Suprapubic skin (tissue), 4 donors: ENCODE measurements at places on chromosomes 2 and 18.

DNA sequence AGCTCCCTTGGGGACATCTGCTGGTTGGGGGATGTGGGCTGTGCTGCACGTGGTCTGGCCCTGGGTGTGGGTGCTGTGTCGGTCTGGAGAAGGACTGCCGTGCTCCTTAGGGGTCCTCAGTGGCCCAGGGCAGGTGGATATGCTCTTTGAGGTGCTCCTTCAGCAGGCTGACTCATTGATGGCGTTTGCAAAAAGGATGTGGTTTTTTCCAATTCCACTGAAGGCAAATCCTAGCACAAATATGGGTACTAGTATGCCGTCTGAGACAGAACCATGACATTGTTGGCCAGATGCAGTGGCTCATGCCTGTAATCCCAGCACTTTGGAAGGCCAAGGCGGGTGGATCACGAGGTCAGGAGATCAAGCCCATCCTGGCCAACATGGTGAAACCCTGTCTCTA is 3.3 kb downstream of the PPP1R7 start:
- DNase-seq, result no peak

DNA sequence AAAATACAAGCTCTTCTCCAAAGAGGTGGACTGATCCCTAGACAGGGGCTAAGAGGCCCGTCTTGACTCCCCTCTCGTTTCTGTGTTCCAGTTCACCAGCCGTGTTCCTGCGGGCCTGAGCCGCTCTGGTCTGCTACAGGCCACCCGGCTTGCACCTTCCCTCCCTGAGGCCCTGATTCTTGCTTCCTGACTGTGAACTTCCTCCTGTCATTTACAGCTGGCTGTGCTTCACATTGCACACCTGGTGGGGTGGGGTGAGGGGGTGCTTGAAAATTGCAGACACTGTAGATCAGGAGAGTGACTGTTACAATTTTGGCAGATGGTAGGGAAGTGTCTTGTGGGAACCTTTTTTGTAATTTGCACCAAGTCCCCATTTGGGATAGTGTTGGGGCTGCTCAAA is 64.4 kb downstream of the TSN start:
- no peak for DNase-seq

DNA sequence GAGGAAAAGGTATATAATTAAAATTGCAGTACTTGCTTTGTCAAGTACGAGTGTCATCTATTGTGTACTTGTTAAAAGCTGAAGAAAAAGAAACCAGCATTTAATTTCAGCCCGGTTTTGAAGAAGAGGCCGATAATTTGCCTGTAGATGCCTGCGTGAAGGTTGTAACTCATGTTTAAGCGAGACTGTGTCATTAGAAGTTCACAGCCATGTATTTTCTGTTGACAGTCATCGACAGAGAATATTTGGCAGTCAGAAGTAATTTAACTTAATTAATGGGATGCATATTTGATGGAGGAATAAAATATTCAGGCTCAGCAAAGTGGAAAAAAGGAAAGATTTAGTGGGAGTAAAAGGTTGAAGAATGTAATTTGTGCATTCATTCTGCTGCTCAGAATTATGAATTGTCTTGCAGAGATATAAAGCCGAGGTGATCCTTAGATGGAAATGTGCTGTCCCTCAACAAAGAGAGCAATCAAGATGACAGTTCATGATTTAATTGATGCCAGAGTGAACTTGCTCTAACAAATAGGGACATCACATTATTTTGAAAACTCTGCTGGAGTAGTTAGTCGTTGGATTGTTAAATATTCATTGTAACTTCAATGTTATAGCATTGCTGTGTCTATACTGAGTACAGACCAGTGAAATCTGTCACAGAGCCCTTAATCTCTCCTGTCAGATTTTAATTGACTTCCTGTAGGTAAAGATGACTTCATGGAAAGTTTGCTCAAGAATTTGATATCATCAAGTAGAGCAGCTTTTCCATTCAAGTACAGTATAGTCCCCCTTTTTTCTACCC is 53.9 kb downstream of the ZNF407 start:
- DNase-seq, result no peak

DNA sequence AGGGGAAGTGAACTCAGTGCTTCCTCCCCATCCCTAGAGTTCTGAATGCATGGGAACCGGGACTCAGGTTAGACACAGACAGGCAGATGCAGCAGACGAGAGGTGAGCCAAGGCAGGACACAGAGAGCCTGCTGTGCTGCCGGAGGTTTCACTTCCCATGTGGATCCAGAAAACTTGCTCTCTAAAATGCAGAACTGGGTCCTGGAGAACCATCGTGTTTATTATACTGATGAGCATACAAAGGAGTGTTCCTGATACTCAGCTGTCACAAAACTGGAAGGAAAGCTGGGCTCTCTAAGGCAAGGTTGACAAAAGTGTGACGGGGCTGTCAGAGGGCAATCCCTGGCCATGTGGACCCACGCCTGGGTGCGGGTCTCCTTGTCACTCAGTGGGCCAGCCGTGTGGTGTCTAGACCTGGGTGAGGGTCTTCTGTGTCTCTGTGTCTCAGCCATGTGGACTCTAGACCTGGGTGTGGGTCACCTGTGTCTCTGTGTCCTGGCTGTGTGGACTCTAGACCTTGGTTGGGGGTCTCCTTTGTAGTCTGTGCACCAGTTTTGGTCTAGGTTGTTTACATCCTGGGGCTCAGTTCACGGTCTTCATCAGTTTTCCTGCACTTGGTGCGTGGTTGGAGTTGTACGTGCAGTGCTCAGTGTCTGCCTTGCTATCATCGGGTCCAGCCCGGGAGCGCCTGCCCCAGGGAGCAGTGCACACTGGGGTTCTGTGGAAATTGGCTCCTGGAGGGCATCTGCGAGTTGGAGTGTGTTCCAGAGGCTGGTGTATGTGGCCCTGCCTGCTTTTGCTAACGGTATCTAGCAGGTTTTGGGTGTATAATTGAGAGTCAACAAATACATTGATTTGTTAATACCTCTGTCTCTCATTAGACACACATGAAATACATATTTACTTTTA is 141.1 kb downstream of the ATP9B start:
- DNase-seq, result no peak

- DNase-seq, result no peak
Observed at GRCh38 chr2:1702186-1702565, 42.1 kb downstream of the PXDN start.

- no peak for DNase-seq
Observed at GRCh38 chr2:161243312-161243711, 64.9 kb upstream of the PSMD14 start.

GRCh38 chr2:233440714-233441113 is 86.4 kb downstream of the DGKD start:
- no peak for DNase-seq

- DNase-seq, result no peak
Observed at GRCh38 chr2:64704996-64705395, 51.3 kb upstream of the SERTAD2 start.

- no peak for DNase-seq
Observed at GRCh38 chr2:15385184-15385583, 175.9 kb downstream of the NBAS start.

DNA sequence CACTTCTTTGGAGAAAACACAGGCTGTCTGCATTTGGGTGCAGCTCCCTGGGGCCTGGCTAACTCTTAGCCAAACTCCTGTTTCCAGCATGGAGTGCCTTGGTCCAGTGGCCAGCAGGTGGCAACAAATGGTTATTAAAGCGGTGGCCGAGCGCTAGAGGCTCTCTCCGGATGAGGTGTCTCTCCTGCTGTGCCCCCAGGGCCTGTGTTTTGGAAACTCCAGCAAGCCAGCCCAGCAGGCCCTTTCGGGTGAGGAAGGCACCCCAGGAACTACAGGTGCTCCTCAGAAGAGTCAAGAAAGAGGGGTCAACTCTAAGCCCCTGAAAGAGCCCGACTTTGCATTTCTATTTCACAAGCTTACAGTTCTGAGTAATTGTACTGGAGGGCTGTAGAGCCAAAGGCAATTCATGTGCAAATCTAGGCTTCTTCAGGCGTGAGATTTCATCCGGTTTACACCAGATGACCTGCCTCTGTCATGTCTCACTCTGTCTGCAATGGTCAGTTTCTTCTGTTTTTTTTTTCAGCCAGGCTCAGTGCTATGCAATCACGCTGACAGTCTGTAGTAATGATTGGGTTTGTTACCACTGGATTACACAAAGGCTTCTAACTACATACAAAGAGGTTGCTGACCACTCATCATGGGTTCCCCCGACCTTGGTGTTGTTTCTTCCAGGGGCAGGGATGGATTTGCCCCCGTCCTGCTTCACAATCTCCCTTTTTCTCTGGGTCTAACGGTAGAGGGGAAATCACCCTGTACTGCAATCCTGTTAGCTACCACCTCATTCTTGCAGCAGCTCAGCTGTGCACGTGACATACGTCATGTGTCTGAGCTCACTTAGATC is 7.6 kb upstream of the CHRNA1 start:
- no peak for DNase-seq

- DNase-seq, result no peak
Observed at GRCh38 chr2:67566285-67566684, 169.2 kb downstream of the ETAA1 start.

DNA sequence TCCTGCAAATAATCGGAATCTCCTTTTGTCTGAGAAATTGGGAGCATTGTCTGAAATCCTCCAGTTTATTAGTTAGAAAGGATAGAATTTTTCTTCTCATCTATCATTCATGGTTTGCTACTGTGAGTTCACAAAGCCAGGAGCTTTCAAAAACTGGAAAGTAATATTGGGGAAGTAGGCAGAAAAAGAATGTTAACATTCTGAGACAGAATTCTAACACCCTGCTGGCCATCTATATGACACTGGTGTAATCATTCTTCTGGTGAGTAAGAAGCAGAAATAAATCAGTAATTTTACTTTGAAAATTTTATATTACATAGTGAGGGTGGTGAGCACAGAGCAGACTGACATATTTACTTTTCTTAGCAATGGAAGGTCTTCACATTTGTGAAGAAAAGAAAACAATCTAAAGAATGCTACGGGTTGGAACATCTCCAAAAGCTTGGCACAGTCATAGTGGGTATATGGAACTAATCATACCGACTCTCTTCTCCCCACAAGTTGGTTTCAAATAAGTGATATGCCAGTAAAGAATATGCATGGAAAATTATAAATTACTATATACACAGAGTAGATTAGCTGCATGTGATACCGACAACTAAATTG is 344.9 kb downstream of the LPIN1 start:
- DNase-seq, result no peak

GRCh38 chr2:43085505-43085904 is 140.9 kb downstream of the ZFP36L2 start:
- DNase-seq, result no peak

DNA sequence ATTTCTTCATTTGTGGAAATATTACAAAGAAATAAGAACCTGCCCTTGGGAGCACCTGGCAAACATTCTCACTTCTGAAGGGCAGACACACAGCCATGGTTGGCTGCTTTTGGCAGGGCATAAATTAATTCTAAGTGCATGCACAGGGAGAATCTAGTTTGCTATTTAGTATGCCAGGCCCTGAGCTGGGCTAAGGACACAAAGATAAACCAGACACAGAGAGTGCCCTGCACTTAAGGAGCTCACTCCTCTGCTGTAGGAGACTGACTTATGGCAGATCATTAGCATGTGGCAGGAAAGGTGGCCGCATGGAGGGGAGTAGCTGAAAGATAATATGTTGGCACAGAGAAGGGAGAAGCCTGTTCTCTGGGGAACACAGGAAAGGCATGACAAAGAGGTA is 367.0 kb downstream of the LPIN1 start:
- DNase-seq, result no peak

DNA sequence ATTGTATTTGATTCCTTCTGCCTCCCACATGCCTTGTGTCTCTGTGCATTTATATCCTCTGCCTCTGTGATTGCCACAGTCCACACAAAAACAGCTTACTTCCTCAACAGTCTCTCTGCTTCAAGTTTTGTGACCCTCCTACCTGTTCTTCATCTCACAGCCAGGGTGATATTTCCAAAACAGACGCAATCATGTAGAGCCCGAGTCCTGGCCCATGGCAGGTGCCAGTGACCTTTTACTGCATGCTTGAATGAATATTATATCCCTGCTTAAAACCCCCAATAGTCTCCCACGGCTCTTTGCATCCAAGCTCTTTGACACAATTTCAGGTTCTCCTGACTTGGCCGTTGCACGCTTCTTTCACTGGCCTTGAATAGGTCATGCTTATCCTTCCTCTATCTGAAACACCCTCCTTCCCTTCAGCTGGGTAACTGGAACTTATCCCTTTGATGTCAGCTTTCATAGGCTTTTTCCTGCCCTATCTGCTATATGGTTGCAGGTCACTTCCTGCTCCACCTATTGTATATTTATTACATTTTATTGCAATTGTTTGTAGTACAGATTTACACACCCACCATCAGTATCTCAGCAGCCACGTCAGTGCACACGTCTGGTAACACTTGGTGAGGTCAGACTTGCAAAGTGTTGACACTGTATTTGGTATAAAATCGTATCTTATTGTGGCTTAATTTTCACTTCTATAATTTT is 29.7 kb upstream of the IL1B start:
- DNase-seq, result no peak

DNA sequence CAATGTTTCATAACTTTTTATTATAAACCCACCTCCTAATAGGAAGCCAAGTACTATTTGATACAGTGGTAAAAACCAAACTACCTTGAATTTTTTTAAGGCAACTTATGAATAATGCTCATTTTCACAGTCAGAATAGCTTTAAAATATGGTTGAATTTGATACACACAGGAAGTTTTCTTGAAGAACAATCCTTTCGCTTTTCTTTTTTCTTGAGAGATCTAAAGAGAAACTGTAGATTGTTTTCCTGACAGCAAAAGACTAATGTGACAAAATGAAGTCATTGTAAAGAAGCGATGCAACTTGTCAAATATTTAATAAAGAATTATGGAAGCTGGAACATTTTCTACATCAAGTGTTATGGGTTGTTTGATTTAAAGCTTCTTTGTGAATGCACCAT is 227.7 kb downstream of the ALPK2 start:
- DNase-seq, result no peak

GRCh38 chr2:49619804-49620203 is 465.5 kb upstream of the FSHR start:
- DNase-seq, result no peak

DNA sequence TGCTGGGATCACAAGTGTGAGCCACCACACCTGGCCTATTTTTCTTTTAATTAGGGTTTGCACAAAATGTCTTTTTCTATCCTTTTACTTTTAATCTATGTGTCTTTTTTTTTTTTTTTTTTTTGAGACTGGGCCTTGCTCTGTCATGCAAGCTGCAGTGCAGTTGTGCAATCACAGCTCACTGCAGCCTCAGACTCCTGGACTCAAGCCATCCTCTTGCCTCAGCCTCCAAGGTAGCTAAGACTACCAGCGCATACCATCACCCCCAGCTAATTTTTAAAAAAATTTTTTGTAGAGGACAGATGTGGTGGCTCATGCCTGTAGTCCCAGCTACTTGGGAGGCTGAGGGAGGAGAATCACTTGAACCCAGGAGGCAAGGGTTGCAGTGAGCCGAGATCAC is 27.1 kb downstream of the ADCY3 start:
- no peak for DNase-seq

- no peak for DNase-seq
Observed at GRCh38 chr2:41321351-41321750, 726.5 kb upstream of the PKDCC start.

DNA sequence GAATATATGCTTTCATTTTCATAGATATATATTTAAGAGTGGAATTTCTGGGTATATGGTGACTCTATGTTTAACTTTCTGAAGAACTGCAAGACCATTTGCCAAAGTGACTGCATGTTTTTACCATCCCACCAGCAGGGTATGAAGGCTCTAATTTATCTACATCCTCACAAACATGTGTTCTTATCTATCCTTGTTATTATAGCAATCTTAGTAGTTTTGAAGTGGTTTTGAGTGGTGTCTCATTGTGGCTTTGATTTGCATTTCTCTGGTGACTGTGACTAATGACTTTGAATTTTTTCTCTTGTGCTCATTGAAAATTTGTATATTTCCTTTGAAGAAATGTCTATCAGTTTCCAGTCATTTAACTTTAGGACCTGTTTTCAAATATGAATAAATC is 310.2 kb upstream of the NRP2 start:
- no peak for DNase-seq
